ENCODE measurements at places on chromosomes 5 and 9. TPM values are rescaled to one million over a fixed set of nuclear protein-coding genes. Genes with fewer than 3 reads are reported as not detected.

Gene SLC1A1
- 42.3 TPM for total RNA-seq

DNA sequence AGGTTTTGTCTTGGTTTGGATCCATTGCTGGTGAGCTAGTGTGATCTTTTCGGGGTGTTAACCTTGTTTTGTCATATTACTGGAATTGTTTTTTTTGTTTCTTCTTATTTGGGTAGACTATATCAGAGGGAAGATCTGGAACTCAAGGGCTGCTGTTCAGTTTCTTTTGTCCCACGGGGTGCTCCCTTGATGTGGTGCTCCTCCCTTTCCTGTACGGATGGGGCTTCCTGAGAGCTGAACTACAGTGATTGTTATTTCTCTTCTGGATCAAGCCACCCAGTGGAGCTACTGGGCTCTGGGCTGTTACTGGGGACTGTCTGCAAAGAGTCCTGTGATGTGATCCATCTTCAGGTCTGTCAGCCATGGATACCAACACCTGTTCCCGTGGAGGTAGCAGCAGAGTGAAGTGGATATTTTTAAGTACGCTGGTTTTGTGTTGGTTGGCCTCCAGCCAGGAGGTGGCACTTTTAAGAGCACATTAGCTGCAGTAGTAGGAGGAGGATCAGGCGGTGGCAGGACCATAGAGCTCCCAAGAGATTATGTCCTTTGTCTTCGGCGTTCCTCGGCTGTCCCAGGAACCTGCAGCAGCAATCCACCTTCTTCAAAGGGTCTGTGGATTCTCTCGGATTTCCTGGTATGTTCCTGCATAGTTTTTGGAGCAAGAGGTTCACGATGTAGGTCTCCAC, 27.2 kb downstream of the SCAMP1 start:
- DNase-seq = no peak

- no peak for DNase-seq
Measured at GRCh38 chr5:2762744-2763532, 11.5 kb upstream of the IRX2 start.

DNA sequence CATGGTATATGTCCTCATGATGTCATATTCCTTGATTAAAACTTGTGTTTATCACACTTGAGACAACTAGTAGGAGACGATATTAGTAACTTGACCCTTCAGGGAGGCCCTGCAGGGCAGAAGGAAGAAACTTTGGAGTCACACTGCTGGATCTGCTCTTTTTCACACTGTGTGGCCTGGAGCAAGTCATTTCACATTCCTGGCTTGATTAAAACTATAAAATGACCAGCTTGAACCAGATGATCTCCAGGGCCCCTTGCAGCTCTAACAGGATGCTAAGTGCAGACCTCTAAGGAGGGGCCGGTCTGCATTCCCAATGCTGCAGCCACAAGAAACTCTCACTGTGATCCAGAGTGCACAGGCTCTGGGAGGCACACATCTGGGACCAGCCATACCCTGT, 146.4 kb upstream of the ZNF366 start:
- no peak for DNase-seq

Gene TMED9
- total RNA-seq = 160 TPM

DNA sequence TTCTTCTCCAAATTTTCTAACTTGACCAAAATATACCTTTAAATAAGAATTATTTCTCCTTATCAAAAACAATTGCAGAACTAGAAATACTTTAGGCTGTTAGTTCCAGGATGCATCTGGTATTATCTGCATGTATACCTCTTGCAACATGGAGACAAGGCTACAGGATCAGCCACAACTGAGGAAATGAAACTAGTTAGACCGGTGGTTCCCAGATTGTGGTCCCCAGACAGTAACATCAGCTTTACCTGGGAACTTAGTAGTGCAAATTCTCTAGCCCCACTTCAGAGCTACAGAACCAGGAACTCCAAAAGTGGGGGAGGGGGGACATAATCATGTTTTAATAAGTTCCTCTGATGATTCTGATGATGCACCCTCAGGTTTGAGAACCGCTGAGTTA, 61.6 kb upstream of the C9orf72 start:
- DNase-seq = no peak

Gene BRIX1
- total RNA-seq = 13.8 TPM

GRCh38 chr9:122468735-122469134, 9.0 kb downstream of the OR1J1 start:
- no peak for DNase-seq

- DNase-seq = no peak
Measured at GRCh38 chr5:158898185-158899177, 201.2 kb downstream of the EBF1 start.

DNA sequence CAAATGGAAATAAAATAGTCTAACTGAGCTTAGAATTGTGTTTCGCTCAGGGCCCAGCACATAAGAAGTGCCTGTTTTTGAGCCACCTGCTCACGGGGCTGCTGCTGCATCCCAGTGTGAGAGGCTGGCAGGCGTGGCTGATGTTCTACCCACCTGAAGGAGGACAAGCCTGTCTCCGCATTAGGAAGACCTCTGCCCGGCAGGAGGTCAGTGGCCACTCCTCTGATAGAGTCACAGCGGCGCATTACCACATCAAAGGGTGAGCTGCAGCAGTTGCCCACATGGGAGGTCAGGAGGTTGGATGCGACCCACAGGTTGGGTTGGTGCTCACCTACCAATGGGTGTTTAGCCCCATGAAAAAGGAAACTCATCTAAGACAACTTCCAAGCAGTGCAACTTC, 3.7 kb upstream of the SLC6A7 start:
- DNase-seq = no peak

GRCh38 chr5:82975812-82976211, 101.4 kb downstream of the TMEM167A start:
- DNase-seq = no peak

GRCh38 chr5:164027738-164028137, 522.3 kb downstream of the MAT2B start:
- DNase-seq = no peak

DNA sequence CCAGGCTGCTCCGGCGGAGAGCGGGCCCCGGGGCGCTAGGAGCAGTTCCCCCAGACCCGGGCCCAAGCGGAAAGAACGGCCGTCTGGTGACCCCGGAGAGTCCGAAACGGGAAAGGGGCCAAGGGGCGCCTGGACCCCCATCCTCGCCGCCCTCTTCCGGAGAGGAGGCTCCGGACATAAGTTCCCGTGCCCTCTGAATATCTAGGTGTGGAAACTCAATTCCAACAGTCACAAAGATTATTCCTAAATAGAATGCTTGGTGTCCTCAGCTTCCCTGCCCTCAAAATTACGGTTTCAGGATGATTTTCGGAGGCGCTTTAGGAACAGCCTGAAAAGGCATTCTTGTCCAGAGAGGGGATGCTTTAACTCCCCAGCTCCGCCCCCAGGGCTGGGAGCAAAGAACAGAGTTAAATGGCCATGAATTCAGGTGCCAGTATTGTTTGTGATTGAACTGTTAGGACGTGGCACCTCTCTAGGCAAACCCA, 681 bp upstream of the LHFPL2 start:
- DNase-seq = no peak

Gene KIF24
- total RNA-seq = 1.3 TPM

Data from left colon (tissue), 2 donors.